Inflammatory macrophage treated with lipopolysaccharide for 1 hour (primary cell): ENCODE measurements at places on chromosomes 6 and 20.
A peak's percentile ranks its signal among the peaks of the same experiment; 100 is the strongest.

- no peak for DNase-seq
These were observed 93.1 kb upstream of the HEY2 start for GRCh38 chr6:125656287-125656870.

DNA sequence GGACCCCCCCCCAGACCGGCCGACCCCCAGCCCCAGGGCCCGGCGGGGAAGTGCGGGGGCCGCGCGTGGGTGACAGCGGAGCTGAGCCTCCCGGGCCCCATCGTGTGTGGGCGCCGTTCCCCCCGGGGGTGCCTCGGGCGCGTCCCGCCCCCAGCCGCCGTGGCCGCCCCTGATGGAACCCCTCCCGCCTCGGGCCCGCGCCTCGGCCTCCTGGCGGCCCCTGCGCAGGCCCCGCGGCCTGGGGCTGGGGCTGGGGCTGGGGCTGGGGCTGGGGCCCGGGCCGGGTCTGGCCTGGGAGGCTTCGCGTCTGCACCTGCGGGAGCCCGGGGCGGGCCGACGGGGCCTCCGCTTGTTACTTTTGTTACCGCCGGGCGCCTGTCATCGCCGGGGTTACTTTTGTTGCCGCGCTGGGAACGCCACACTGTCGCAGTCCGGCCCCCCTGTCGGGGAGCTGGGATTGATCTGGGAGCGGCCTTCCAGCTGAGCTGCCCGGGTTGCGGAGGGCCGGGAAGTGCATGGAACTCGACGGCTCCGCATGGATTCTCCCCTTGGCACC is 598 bp downstream of the OGFR start:
- no peak for DNase-seq

- peak; percentile 3 for DNase-seq
These were observed 1.4 kb downstream of the SMAP1 start for GRCh38 chr6:70669133-70669532.

- no peak for DNase-seq
These were observed 436.8 kb downstream of the HAO1 start for GRCh38 chr20:7503501-7503900.

- DNase-seq: no peak
These were observed 216.2 kb upstream of the PRSS16 start for GRCh38 chr6:27031302-27031701.

- no peak for DNase-seq
These were observed 100.4 kb downstream of the JAG1 start for GRCh38 chr20:10573273-10573950.

- no peak for DNase-seq
These were observed 147.1 kb upstream of the SASH1 start for GRCh38 chr6:148195511-148195910.

DNA sequence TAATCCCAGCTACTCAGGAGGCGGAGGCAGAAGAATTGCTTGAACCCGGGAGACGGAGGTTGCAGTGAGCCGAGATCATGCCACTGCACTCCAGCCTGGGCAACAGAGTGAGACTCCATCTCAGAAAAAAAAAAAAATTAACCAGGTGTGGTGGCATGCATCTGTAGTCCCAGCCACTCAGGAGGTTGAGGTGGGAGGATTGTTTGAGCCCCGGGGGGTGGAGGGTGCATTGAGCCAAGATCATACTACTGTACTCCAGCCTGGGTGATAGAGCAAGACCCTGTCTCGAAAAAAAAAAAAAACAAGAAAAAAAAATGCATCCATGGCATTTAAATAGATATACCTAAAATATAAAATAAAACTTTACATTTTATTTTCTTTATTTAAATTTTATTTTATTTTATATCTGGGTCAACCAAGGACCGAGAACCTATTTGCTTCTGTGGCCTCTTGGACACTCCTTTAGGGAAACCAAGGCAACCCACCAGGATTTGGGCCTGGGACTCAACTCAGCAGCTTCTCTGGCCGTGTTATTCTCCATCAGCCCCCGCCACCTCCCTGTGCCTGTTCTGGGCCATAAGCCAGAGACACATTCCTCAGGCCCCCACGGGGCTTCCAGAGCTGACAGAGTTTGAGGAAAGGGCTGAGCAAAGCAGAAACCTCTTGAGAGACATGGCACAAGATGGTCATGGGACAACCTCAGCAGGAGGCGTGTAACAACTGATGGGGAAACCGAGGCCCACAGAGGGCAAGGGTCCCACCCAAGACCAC is 6.2 kb downstream of the SNTA1 start:
- no peak for DNase-seq

- no peak for DNase-seq
These were observed 154.0 kb downstream of the CLVS2 start for GRCh38 chr6:123150076-123150475.

GRCh38 chr6:99946005-99946404 is 48.0 kb downstream of the MCHR2 start:
- DNase-seq: no peak

GRCh38 chr20:63212792-63213191 is 3.1 kb downstream of the YTHDF1 start:
- no peak for DNase-seq

DNA sequence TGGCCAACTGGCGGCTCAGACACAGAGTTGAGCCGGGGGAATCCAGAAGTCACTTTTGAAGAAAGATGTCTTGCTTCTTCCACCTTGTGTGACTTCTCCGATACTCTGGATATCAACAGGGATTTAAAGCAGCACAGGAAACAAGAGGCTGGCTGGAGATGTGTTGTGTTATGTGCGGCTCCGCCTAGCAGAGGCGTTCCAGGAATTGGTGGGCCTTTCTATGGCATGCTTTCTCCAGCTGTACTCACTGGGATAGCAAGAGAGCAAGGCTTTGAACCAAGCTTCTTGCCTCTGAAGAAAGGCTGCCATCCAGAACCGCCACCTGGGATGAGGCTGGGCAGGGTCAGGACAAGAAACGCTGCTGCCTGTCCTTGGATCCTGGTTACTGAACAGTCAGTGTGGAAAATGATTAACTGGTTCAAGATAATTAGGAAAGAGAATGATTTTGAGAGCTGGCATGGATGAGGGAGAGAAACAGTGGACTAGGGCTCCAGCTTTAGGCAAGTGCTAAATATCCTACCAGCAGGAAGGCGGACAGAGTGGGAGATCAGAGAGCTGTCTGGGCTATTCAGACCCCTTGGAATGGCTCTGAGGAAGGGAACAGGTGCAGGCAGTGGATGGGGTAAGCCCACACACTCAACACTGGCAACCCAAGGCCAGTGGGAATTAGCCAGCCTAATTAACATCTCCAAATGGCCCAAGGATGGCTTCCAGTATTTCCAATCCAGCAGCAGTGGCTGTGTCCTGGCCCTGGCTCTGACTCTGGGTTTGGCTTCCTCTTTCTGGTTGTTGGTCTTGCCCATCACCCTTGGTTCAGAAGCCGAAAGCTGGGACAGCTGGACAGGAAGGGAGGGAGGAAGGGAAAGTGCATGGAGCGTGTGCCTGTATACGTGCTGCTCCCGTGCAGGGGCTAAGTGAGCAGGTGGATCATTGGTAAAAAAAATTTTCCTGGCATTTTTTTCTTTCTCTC is 31.9 kb downstream of the INSM1 start:
- peak; percentile 13 for DNase-seq

GRCh38 chr6:83062225-83062624 is 3.4 kb downstream of the UBE3D start:
- no peak for DNase-seq

DNA sequence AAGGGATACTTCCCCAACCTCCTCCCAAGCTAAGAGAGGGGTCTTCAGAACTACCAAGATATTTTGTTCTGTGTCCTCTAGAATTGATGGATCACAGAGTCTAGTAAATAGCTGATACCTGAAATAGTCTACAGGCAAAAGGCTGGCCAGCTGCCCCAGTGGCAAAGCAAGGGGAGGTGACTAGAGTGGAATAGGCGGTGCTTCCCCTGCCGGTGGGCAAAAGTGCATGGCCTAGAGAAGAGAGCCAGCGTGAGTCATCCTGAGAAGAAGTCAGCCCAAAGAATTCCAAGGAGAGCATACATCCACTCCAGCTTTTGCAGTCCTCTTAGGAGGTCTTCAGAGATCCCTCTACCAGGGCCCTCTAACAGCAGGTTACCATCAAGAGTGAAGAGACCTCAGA is 14.7 kb downstream of the DPPA5 start:
- no peak for DNase-seq

DNA sequence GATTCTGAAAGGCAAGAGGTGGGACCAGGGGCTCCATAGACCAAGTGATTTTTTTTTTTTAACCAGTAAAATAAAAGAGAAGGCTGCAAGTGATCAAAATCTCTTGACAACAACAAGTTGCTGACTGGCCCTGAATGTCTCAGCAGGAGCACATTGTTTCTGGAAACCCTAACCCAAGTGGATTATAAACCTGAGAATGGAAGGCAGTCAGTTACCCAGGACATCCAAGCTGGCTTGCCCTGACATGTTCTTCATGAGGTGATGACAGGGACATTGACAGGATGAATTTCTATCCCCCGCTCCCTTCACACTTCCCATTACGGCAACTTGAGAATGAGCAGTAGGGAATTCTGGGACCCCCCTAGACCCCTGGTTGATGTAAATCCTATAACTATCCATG is 49.6 kb upstream of the RIPOR2 start:
- DNase-seq: no peak

DNA sequence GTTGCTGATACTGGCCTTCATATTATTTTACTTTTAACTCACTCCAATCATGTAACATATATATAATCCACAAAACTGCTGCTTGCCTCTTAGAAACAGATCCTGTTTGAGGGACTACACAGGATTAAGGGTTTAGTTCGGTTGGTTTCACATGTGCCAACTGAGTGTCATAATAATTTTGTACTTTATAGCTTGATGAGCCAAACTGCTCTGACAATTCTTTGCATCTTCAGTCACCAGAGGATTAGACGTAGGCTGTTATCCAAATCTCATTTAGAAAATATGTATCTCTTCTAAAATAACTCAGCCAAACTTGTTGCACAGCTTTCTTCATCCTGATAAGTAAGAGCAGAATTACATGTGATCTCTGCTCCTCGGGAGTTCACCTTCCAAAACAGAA is 643.6 kb upstream of the PTCHD4 start:
- no peak for DNase-seq

GRCh38 chr6:98686008-98686601 is 148.3 kb upstream of the POU3F2 start:
- no peak for DNase-seq

DNA sequence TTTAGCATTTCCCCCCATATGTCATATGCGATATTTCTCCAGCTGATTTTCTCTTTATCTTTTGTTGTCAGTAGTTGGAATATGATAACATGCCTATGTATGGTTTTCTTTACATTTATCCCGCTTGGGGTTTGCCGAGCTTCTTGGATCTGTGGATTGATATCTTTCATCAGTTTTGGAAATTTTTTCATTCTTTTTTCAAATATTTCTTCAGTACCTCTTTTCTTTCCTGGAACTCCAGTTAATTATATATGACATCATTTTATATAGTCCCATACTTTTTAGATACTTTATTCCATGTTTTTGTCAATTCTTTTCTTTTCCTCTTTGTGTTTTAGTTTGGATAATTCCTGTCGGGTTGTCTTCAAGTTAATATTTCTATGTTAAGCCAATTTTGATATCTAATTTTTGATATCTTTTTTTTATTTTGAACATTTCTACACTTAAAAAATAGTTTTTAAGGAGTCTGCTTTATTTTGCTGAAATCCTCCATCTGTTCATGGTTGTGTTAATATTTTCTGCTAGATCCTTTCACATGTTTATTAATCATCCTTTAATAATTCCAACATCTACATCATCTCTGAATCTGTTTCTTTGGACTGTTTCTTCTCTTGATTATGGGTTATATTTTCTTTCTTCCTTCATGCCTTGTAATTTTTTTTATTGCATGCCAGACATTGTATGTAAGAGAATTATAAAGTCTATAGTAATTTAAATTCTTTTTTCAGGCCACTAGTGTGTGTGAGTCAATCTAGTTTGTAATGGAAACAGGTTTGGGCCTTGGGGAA is 9.5 kb downstream of the ZDHHC14 start:
- no peak for DNase-seq

GRCh38 chr6:44263354-44264100 is 1.8 kb downstream of the NFKBIE start:
- DNase-seq: peak; percentile 64

DNA sequence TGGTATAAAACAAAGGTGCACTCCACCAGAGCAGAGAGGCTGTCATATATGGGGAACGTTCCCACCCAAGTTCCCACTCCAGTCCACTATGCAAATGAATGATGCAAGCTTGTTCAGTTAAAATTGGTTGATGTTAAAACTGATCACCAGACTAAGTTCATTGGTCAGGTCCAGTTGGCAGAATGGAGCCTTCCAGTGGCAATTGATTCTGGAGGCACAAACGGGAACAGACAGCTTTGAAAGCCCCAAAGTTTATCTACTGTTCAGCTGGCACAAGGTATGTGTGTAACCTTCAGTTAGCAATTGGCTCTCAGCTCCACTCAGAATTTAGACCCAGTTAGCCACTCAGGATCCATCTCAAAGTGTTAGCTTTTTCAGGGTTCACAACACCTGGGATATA is 119.4 kb upstream of the CEP85L start:
- DNase-seq: no peak

- no peak for DNase-seq
These were observed 146.9 kb upstream of the VGLL2 start for GRCh38 chr6:117118490-117118889.

- no peak for DNase-seq
These were observed 13.5 kb upstream of the SNRPC start for GRCh38 chr6:34743625-34744293.

- DNase-seq: no peak
These were observed 261.1 kb downstream of the THBS2 start for GRCh38 chr6:168992446-168993144.

GRCh38 chr6:12931639-12932038 is 215.1 kb downstream of the PHACTR1 start:
- DNase-seq: no peak

GRCh38 chr20:63375438-63375837 is 14.3 kb upstream of the CHRNA4 start:
- no peak for DNase-seq

DNA sequence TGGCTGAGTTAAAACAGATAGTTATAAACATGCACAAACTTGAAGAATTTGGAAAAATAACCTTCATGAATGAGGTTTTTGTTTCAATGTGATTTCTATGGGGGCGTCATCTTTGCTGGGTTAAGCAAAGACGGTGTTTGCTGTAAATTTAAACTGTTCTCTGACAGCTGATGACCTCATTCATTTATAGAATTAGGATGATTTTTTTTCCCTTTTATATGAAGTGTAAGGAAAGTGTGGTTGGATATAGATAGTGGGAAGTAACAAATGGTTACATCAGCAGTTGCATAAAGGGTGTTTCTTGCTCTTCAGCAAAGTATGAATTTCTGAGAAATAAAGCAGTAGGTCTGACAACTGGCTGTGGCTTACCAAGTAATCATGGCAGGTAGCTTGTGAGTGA is 137.2 kb upstream of the CENPW start:
- no peak for DNase-seq

- no peak for DNase-seq
These were observed 4.5 kb downstream of the IYD start for GRCh38 chr6:150373260-150373701.

- DNase-seq: no peak
These were observed 122.5 kb downstream of the RNGTT start for GRCh38 chr6:88840796-88841539.

- DNase-seq: no peak
These were observed 10.1 kb downstream of the HFE start for GRCh38 chr6:26097268-26097875.
